ENCODE measurements at places on chromosomes 3 and 15. TPM values are rescaled to one million over a fixed set of nuclear protein-coding genes. Genes with fewer than 3 reads are reported as not detected.

DNA sequence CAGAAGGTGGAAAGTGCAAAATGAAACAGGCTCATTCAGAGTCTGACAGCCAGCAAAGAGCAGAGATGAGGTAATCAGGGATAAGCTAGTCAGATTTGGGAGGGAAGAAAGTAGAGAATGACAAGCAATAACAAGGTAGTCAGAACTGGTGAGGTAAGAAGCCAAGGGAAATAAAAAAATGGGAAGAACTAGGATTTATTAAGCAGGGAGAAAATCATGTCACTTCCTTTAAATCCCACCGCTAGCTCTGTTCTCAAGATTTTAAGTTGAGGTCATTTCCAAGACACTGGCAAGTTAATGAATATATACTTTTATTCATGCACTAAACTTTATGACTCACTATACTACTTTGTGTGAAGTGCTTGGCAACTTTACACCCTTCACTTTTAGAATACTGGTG, 1106.8 kb downstream of the IGSF11 start:
- no peaks in the 10 kb centered on the region for H3K4me1 ChIP-seq
- no peaks in the 10 kb centered on the region for H3K36me3 ChIP-seq

DNA sequence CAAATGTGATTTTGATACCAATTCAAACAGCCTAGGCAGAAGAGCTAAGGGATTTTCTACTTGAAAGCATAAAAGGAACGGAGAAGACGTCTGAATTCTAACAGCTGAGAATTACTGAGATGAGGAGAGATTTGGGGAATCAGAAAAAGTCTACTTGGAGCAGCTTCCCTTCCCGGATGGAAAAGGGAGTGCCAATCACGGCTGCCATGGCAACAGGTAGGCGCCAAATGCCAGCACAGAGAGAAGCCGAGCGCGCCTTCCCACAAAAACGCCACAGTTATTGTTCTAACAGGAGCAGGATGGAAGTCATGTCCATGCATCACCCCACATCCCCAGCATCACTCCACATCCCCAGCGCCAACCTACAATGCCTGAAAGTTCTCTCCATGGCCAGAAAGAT, 63.5 kb upstream of the PRR20G start:
- H3K27me3 ChIP-seq, result peaks cover 11% of the 10 kb centered on the region
- H3K27ac ChIP-seq, result no peak overlapping the region
- DNase-seq, result no peak
- H3K4me1 ChIP-seq, result no peaks in the 10 kb centered on the region
- no peak overlapping the region for H3K4me3 ChIP-seq

- H3K27ac ChIP-seq, result no peak overlapping the region
- H3K4me1 ChIP-seq, result no peaks in the 10 kb centered on the region
- no peak overlapping the region for H3K4me3 ChIP-seq
- peaks cover 38% of the 10 kb centered on the region for H3K27me3 ChIP-seq
- H3K36me3 ChIP-seq, result no peaks in the 10 kb centered on the region
These were observed 165.1 kb downstream of the IL5RA start for GRCh38 chr3:2945121-2945520.

NCK1 gene
- total RNA-seq, result 52.6 TPM

CPEB1 gene
- 3.2 TPM for total RNA-seq

DNA sequence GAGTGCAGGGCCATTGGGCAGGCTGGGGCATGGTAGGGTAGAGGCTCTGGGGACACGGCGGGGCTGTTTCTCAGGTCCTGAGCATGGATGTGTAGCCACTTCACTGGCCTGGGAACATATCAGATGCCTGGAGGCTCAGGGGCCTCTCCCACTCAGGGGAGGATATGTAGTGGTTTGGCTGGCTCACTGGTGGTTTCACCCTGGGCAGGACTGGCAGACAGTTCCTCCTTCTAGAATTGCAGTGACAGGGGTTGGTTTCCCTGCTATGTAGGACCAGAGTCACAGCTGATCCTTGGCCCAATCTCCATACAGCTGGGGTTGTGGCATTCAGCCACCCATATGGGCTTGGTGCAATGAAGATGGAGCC, 4.8 kb upstream of the ARHGAP31 start:
- no peaks in the 10 kb centered on the region for H3K27me3 ChIP-seq
- peaks cover 9% of the 10 kb centered on the region for H3K36me3 ChIP-seq
- H3K4me1 ChIP-seq, result peaks cover 17% of the 10 kb centered on the region
- DNase-seq, result no peak

Measured in naive thymus-derived CD8-positive, alpha-beta T cell (primary cell).